ENCODE measurements at places on chromosomes 12 and 14.

DNA sequence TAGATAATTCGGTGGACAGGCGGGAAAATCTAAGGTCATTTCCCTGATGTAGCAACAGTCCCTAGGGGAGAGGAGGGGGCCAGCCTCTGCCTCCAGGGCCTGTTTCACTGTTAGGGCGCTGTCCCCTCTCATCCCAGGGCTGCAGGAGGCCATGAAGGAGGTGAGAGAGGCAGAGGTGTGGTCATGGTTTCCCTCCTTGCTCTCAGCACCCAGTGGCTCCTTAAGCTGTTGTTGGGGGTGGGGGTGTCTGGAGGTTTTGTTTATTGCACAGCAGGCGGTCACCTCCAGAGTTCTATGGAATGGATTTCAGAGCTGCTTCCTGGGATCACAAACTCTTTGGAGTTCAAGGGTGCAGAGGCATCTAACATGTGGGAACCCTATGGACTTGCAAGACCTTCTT is 212.5 kb upstream of the RTL1 start:
- DNase-seq = no peak

GRCh38 chr14:87207756-87208155 is 785.2 kb downstream of the GALC start:
- no peak for DNase-seq

DNA sequence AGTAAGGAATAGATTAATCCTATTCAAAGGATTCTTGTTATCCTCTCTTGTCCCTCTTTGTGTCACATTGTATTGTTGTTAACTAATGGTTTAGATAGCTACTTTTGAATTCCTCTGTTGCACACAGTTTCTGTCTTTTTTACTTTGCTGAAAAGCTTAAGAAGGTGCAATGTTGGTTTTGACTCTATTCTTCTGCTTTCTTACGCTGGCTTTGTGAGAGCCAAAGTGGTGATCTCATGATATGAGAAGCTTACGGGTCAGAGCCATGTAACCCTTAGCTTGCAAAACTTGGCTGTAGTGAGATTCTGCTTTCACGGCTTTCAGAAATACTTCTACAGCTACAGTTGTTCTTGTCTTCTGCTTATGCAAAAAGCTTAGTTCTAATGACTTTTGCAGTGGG is 239.7 kb downstream of the TRHDE start:
- peak; percentile 27 for DNase-seq

- no peak for DNase-seq
These were observed 85.1 kb downstream of the DERA start for GRCh38 chr12:15996254-15996653.

DNA sequence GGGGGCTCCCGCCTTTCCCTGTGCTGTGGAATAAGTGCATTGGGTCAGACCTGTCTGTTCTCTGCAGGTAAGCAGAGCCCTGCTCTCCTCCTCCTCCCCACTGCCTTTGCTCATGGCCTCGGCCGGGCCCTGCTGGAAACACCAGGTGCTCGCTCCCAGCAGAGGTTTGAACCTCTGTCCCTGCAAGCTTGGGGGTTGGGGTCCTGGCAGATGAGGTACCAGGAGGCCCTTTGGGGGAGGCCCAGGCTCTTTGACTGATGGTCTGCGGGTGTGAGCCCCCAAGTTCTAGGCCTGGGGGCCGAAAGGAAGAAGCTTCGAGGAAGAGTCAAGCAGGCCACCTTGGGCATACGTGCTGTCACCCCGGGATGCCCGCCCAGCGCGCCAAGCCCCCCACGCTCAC is 22.1 kb upstream of the CEP170B start:
- no peak for DNase-seq

DNA sequence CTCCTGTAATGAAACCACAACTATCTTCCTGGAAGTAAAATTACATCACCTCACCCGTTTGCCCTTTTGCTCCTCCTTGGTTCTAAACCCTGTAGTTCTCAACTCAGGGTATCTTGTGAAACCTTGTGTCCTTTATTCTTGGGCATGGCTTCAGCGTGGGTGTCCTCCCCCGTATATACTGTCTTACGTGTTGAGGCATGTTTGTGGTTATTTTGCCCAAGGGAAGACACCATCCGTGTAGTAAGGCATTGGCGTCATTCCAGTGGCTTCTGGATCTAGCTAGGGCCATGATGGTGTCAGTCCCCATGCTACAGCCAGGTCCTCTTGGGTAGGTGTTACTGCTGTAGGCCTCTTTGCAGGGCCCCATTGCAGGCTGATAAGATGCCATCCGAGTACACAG is 115.4 kb downstream of the ZFP36L1 start:
- no peak for DNase-seq

DNA sequence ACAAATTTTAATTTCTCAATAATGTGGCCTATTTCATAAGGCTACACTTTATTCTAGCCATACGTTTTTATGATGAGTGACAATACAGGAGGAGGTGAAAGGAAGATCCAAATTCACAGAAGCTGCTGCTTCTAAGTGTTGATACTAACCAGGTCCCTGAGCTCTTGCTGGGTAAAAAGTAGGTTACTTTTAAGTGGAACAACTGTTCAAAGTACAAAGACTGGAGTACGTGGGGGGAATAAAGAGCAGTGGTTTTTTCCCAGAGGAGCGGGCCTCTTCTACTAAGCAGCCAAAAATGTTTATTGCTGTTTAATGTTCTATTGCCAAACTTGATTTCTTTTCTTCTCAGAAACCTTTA is 301.8 kb downstream of the AEBP2 start:
- DNase-seq = no peak

GRCh38 chr12:107593713-107594381 is 91.8 kb upstream of the PWP1 start:
- DNase-seq = no peak

GRCh38 chr14:104928391-104929133 is 3.9 kb downstream of the PLD4 start:
- DNase-seq = no peak

- DNase-seq = no peak
These were observed 33.7 kb downstream of the FGFR1OP2 start for GRCh38 chr12:26971963-26972362.

GRCh38 chr12:96729886-96730285 is 177.2 kb upstream of the NEDD1 start:
- no peak for DNase-seq

DNA sequence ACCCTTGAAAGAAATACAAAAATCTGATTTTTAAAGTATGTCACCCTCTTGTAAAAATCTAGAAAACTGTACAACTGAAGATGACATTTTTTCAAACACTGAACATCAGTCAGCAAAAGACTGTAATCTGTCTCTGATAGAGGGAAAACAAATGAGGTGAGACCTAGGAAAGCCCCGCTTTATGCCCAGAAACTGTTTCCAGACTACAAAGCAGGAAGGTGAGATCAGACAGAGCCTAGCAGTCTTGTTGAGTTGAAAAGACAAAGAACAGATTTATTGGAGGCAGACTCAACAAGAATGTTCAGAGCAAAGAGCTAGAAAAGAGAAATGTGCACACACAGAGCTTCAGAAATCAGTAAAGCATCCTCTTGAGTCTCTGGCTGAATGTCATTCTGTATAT is 873.6 kb downstream of the LRFN5 start:
- no peak for DNase-seq

DNA sequence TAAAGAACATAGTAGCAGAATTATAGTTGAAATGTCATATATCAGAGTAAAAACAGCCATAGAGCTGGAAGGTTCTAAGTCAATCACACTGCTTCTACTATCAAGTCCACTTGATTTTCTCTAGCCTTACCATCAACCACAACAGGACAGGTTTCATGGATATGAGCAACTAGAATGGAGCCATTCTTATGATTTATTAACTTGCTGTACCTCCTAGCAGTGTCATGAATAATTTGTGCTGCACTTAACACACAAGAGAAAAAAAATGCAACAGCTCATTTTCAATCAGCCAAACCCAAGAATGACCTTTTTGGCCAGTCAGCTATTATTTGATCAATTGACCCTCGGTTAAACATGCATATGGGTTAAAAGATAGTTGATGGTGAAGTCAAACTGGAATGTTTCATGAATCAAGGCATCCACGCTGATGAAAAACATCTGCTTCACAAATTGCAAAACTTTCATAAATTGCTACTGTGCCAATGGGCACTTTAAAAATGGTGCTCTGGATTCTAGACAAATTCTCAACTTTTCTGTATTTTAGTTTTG is 55.4 kb upstream of the CCDC198 start:
- no peak for DNase-seq

GRCh38 chr14:100665511-100666032 is 61.1 kb upstream of the DLK1 start:
- DNase-seq = no peak

GRCh38 chr14:102817942-102818940 is 41.0 kb downstream of the TRAF3 start:
- DNase-seq = no peak

GRCh38 chr14:31292937-31293616 is 85.5 kb upstream of the HECTD1 start:
- no peak for DNase-seq

DNA sequence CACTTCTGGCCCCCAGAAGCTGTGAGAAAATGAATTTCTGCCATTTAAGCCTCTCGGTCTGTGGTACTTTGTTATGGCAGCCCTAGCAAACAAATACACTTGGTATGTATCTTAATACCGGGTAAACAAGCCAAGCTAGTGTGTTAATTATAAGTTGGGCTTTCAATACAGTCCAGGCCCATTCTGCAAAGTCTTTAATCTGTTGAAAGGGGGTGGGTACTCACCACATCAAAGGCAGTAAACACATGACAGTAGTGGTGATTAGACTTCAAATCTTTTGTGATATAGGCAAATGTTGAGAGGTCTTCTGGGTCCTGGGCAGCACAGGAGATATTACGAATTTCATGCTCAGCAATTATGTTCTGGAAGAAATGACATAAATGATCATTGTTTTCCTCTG is 127.7 kb downstream of the APAF1 start:
- DNase-seq = no peak

- DNase-seq = no peak
These were observed 912.4 kb downstream of the VRK1 start for GRCh38 chr14:97709552-97709951.

DNA sequence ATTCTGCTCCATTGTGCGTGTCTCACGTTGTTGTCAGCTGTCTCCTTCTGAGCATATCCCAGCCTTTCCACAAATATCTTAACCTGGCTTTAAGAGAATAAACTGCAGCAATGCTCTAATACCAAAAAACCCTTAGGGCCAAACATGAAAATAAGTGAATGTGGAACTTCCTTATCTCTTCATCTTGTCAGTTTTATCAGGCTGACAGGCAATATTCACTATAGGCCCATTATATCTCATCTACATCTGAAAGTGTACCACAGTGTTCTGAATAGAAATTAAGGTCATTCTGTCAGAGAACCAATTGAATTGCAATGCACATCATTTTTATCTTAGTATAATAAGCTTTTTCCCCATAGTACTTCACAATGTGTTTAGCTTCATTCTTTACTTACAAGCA is 933.1 kb upstream of the FBXO33 start:
- DNase-seq = no peak

DNA sequence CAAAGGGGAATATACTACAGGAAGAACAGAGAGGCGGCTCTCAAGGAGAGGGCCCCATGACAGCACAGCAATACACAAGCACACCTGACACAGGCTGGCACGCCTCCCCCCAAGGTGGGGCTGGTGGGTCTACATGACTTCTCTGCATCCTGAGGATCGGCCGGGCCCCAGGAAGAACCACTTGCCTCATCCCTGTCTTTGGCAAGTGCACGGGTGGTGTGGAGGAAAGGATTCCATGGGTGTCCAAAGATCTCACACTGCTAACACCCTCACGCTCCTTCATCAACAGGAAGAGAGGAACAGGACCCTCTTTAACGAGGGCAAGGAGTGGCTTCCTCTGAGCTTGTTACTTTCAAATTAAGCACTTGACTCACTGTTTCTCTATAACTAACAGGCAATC is 7.3 kb downstream of the VAMP1 start:
- DNase-seq = no peak

DNA sequence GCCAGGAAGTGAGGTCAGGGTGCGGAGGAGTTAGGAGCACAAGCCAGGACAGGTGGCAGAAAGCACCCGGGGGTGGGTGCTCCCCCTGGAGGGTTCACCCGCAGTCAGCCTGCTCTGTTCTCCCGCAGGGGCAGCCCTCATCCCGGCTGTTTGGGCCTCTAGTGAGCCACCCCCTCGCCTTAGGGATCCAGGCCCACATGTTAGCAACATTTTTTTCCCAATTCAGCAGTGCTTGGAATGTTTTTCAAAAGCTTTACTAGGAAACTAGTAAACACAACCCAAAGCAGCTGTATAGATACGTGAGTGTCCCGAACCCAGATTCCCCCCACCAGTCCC is 28.5 kb upstream of the NXPH4 start:
- DNase-seq = no peak

DNA sequence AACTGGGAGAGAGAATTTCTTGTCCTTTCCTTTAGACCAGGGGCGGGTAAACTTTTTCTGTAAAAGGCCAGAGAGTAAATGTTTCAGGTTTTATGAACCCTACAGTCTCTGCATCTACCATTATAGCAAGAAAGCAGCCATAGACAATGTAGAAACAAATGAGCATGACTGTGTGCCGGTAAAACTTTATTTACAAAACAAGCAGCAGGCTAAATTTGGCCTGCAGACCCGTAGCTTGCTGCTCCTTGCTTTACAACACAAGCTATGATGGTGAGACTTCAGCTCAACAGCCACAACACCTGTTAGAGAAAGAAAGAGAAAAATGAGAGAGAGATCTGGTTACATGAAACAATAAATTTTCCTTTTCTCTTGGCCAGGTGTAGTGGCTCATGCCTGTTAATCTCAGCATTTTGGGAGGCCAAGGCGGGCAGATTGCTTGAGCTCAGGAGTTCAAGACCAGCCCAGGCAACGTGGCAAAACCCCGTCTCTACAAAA is 4.2 kb upstream of the CDC42BPB start:
- no peak for DNase-seq

GRCh38 chr12:116318576-116319232 is 41.2 kb upstream of the MED13L start:
- no peak for DNase-seq

DNA sequence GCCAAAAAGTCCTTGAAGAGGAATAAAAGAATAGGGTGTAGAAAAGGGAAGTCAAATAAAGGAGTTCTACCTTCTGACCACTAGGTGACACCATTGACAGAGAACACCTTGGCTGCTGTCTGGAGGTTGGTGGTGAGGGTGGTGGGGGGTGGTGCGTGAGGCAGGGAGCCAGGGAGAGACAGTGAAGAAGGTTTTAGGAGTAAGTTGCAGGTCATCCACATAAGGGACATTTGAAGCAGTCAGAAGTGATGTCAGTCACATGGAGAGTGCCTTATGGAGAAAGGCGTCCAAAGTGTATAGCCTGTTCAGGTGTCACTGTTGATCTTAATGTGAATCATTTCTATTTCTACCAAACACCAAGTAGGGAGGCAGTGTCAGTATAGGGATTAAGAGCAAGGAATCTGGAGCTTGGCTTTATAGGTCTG is 279.3 kb upstream of the DDHD1 start:
- DNase-seq = no peak

DNA sequence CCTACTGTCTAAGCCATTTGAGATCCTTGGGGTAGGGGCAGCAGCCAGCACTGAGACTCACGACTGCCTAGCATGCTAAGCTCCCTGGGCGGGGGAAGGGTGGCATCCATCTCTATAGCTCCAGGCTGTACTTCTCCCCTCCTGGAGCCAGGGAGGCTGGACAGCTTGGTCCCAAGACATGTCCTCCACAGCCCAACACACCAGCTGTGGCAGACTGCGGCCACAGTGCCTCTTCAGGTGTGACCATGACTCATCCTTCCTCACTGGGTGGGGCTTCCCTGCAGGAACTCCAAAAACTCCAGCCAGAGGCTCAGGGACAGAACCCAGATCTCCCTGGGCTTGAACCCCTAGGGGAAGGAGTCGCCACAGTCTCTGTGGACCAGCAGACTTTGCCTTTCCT is 193.9 kb downstream of the GPHN start:
- no peak for DNase-seq

GRCh38 chr12:85147331-85147730 is 111.2 kb downstream of the LRRIQ1 start:
- no peak for DNase-seq
